GM04503 (cell line): ENCODE measurements at places on chromosomes 1 and 21.

GRCh38 chr21:41876928-41877652 is 2.1 kb downstream of the PRDM15 start:
- DNase-seq, result no peak

DNA sequence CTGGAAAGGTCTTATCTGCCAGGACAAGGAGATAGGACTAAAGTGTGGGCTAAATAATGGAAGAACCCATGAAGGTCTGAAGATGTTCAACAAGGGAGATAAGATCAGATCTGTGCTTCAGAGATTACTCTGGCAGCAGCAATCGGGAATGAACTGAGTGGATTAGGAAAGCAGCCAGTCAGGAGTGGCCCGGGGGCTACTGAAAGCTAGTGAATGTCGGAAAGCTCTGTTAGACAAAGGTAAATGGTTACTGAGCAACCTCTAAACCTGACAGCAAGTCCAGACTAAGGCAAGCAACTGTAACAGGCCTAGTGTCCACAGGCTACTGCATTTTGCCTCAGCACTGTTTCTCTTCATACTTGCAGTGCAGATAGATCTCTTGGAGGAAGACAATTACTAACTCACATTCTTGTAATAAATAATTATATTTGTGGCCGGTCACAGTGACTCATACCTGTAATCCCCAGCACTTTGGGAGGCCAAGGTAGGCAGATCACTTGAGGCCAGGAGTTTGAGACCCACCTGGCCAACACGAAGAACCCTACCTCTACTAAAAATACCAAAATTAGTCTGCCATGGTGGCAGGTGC is 12.5 kb downstream of the IQGAP3 start:
- DNase-seq, result no peak

DNA sequence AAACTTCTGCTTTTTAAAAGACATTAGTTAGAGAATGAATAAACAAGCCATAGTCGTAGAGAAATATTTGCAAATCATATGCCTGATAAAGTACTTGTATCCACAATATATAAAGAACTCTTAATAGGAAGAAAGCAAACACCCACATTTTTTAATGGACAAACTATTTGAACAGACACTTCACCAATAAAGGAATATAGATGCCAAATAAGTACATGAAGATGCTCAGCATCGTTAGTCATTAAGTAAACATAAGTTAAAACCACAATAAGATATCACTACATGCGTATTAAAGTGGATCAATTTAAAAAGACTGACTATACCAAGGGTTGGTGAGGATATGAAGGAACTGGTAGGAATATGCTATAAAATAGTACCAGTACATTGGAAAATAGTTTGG is 142.3 kb upstream of the ZC3H11B start:
- no peak for DNase-seq

DNA sequence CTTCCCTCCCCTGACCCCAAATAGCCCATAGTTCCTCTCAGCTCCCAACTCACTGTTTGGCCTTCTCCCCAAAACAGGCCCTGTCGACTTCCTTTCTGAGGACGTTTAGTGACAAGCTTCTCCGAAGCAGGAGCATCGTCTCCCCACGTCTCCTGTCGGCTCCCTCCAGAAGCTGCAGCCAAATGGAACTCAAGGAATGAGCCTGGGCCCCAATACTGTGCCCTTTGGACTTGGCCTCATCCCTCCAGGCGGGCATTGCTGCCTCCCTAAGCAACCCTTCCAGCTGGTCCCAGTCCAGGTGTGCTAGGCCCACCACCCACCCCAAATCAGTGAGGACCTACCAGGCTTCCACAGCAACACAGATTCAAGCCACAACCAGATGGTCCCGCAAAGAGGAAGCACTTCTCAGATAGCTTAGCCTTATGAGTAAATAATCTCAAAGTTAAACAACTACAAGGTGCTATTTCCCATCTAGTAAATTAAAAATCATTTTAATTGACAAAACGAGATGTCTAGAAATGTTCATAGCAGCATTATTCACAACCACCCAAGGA is 33.0 kb downstream of the ACOT7 start:
- DNase-seq, result no peak

- no peak for DNase-seq
Measured at GRCh38 chr1:207970329-207971233, 59.7 kb upstream of the CD34 start.

GRCh38 chr1:59360170-59360569 is 63.3 kb downstream of the FGGY start:
- peak; percentile 47 for DNase-seq
